ENCODE measurements at places on chromosomes 13 and 19.

DNA sequence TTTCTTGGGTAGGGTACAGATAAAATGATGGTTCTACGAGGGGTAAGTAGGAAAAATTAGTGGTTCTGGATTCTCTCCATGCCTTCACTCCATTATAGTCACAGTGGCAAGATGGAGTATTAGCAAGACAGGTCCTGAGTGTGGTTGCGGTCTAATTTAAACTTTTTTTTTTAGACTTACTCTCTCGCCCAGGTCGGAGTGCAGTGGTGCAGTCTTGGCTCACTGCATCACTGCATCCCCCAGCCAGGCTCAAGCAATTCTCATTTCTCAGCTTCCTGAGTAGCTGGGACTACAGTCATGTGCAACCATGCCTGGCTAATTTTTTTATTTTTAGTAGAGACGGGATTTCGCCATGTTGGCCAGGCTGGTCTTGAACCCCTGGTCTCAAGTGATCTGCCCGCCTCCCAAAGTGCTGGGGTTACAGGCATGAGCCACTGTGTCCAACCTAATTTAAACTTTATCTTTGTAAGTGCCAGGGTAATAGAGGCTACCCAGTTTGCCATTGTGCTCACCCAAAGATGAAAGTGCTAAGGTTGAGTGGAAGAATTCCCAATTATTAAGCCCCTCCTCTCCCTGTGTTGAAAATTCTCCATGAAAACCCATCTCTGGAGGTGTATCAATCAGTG, 135.6 kb downstream of the TM9SF2 start:
- DNase-seq: no peak

DNA sequence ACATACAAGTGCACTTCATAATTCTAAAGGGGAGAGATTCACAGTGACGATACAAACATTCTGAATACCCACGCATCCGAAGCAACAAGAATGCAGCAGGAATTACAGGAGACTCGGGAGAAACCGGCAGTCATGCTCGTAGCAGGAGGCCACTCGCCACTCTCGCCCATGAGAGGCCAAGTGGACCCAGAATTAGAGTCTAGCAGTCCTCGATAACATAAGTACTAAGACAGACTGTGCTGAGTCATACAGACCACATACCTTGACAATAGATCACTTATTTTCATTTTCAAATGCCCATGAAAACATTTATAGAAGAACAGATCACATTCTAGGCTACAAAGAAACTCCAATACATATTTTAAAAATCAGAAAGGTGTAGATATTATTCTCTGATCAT, 299.1 kb upstream of the TSHZ3 start:
- DNase-seq: no peak

GRCh38 chr13:63636316-63636993, 2220.8 kb upstream of the PCDH20 start:
- no peak for DNase-seq

DNA sequence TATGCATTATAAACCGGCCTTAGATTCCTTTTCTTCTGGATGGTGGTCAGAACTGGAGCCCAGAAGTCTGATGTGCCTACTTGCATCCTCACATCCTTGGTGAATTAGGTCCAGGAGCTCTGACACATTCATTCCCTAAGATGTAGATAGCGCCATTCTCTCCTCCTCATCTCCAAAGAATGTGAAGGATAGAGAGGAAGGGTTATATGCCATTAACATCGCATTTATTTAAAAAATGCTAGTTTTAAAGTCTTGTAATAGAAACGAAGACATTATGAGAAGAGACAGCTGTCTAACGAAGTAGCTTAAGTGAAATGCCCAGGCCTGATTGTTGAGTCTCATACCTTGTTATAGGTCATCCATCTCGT, 9.7 kb downstream of the MBNL2 start:
- no peak for DNase-seq
